ENCODE measurements at places on chromosomes 5 and 9.

GRCh38 chr5:56815658-56816545, 553 bp downstream of the MAP3K1 start:
- peak; percentile 79 for DNase-seq

DNA sequence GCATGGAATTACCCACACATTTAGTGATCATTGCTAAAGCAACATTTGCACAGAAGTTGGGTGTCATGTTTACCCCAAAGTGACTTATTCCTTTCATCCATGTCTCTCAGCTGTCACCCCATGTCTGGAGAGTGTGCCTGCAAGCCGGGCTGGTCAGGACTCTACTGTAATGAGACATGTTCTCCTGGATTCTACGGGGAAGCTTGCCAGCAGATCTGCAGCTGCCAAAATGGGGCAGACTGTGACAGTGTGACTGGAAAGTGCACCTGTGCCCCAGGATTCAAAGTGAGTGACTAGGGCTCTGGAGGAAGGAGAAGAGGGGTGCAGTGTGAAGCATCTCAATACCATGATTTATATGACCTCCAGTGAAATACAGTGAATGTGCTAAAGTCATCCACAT, 99.9 kb upstream of the PRRC1 start:
- no peak for DNase-seq

- no peak for DNase-seq
Observed at GRCh38 chr5:134245101-134245604, 19.3 kb upstream of the PPP2CA start.

DNA sequence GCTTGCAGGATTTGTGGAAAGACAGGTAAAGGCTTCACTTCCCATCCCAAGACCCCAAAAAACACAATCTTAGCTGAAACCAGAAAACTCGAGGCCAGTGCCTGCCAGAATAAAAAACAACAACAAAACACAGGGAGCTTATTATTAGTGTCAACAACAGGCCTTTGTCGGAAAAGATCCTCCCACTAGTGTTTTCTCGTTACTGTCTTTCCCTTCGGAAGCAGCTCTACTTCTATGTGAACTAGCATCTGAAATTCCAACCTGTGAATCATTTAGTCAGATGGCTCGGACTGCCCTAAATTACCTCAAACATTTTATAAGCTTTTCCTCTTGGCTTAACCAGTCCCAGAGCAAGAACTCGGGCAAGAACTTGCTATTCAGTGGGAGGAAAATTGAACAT, 122.2 kb upstream of the GNA14 start:
- DNase-seq, result no peak

GRCh38 chr5:13187186-13187585, 757.3 kb downstream of the DNAH5 start:
- DNase-seq, result no peak

DNA sequence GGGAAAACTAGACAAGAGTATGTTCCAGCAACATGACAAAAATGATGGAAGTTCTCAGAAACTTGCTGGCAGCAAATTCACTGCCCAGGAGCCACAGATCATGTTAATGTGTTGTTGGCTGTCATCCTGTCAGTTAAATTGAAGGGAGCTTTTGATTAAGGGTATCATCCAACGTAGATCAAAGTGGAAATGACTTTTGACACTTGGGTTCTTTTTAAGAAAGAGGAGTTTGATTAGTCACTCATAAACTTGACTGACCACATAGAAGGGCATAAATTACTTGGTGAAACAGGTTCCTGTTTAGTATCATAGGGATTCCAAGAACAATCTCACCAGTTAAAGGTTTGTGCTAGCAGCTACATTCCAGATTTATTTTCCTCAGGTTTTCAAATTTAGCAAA, 288.7 kb downstream of the CSNK1G3 start:
- no peak for DNase-seq

GRCh38 chr5:7592910-7593309, 197.0 kb downstream of the ADCY2 start:
- no peak for DNase-seq

- no peak for DNase-seq
Observed at GRCh38 chr9:69047371-69047770, 11.8 kb downstream of the FXN start.

GRCh38 chr5:54556141-54556540, 38.6 kb downstream of the SNX18 start:
- no peak for DNase-seq

- no peak for DNase-seq
Observed at GRCh38 chr5:152221721-152222629, 183.1 kb downstream of the NMUR2 start.

- DNase-seq, result no peak
Observed at GRCh38 chr5:75365740-75366139, 28.7 kb downstream of the HMGCR start.

GRCh38 chr9:79477955-79478771, 93.6 kb upstream of the TLE4 start:
- no peak for DNase-seq

DNA sequence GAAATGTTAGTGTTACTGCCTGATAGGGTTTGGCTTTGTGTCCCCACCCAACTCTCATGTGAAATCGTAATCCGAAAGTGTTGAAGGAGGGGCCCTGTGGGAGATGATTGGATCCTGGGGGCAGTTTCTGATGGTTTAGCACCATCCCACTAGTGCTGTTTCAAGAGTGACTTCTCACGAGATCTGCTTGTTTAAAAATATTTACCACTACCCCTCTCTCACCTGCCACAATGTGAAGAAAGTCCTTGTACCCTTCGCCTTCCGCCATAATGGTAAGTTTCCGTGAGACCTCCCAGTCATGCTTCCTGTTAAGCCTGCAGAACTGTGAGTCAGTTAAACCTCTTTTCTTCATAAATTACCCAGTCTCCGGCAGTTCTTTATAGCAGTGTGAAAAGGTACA, 2.6 kb upstream of the RFX3 start:
- DNase-seq, result no peak

GRCh38 chr5:74342948-74343682, 297.4 kb downstream of the ENC1 start:
- DNase-seq, result no peak

DNA sequence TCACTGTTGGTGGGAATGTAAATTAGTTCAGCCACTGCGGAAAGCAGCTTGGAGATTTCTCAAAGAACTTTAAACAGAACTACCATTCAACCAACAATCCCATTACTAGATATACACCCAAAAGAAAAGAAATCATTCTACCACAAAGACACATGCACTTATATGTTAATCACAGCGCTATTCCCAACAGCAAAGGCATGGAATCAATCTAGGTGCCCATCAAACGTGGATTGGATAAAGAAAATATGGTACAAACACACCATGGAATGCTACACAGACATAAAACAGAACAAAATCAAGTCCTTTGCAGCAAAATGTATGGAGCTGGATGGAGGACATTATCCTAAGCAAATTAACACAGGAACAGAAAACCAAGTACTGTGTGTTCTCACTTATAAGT, 42.1 kb downstream of the PRUNE2 start:
- no peak for DNase-seq

- DNase-seq, result no peak
Observed at GRCh38 chr9:16181539-16181938, 628.7 kb downstream of the CCDC171 start.

DNA sequence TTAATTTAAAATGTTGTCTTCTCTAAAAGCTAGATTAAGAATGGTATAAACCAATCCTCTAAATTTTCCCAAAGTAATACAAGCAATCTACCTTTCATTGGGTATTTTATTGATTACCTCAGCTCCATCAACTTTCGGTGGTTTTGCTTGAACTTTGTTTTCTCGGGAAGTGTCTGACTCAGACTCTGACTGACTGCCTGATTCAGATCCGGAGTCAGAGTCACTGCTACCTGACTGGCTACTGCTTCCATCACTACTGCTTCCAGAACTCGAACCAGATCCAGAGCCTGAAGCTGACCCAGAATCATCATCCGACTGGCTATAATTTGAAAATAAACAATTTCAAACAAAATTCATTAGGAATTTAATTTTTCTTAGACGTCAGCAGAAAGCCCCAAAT, 24.0 kb downstream of the CHD1 start:
- no peak for DNase-seq

GRCh38 chr9:95284162-95285080, 33.1 kb downstream of the FANCC start:
- no peak for DNase-seq

DNA sequence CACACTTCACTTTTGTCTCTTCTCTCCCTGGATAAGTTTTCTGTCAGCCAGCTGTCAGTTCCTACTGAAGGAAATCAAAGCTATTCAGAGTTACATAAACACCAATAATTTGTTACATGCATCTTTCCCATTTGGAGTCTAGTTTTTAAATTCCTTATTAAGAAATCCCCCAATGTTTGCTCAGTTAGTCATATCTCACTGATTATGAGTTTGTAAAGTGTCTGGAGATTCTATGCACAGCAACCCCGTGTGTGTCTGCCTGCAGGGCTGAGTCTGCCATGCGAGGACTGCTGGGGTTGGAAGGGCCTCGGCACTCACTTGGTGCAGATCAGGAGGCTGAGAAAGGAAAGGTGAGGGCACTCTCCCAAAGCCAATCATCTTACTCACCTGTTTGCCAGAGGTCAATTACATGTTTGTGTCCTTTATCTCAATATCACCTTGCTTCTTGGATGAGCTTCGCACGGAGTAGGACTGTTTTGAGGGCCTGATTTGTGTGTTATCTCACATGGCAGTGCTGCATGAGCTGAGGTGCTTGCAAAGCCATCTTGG, 3.3 kb downstream of the ANKRD34B start:
- no peak for DNase-seq

DNA sequence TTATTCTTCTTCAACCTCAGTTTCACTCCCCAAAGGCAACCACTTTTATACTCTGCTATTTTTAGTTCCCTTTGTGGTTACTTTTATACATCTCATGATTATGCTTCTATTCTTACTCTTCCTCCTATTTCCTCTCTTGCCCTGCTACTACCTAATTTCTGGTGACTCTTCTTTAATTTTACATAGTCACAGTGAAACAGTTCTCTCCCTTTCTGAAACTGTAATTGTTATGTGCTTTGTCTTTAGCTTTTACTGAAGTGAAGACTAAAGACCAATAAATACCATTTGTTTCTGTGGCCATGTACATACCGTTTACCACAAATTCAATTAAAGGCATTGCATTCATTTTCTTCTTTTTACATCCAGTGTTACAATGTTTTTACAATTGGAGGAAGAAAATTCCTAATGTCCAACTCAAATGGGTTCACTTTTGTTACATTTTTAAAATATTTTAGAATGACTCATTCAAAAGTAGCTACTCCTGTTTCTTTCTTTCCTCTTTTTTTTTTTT, 410.6 kb downstream of the PSAT1 start:
- no peak for DNase-seq

DNA sequence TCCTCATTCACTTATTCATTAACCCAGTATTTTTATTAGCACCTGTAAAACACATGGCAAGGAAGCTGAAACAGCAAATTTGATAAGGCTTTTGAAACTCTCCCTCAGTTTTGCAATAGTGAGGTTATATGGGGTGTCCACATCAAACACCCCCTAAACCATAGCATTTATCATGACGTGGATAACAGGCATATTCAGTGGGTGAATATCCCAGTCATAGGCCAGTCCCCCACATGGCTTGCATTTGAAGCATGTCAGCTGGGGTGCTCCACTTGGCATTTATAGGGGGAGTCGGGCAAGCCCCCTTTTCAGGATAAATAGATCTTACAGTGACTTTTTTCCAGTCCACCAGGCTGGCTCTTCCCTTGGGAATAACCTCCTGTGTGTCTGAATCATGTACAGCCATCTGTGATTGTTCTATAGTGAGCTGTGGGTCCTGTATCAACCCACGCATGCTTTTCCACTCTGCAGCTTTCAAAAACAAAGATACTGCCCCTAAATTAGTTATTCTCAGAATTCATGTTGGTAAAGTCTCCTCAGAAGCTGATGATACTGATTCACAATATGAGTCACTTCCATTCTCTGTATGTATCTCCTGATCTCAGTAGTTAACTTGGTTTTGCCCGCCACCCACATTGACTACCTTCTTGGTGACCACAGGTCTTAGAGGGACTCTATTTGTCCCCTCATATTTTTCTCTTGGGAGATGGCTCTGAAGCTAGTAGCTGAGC, 84.4 kb upstream of the SPIN1 start:
- no peak for DNase-seq

DNA sequence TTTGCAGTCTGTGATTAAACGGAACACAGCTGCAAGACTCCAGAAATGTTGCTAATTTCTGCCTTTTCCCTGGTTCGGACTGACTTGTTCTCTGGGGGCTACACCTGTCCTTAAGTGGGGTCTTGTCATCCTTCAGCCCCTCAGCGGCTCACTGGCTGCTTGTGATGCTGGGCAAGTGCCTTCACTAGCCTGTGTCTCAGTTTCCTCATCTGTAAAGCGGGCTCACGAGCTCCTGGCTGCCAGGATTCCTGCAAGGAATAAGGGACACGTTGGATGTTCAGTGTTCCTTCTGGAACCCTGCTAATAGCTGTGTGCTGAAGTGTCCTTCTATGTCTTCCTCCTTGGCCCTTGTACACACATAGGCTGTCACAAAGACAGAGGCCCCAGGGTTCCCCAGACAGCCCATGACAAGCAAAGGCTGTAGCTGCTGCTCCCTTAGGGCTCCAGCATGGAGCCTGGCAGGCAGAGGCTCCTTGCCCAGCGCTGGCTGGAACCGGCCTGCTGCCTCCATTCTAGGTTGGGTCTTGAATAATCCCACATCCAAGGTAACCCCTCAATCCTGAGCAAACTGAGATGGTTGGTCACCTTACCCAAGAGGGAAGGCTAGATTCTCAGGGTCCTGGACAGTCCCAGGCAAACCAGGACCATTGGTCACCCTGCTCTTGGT, 116.1 kb downstream of the GAPVD1 start:
- no peak for DNase-seq

DNA sequence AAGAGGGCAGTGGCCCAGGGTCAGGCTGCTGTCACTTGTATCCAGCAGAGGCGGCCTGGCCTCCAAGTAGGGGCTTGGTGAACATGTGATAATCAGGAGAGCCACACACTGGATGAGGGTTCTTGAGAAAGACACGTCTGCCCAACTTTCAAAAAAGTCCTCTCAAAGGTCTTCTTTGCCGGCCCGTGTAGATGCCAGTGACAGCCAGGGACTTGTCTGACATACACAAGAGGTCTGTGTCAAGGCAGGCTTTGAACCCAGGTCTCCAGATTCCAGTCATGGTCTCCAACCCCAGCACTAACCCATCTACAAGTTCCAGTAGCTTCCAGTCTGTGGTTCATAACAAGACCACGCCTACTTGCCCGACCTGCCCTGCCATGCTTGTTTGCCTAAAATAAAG, 7.9 kb upstream of the AMBP start:
- no peak for DNase-seq

DNA sequence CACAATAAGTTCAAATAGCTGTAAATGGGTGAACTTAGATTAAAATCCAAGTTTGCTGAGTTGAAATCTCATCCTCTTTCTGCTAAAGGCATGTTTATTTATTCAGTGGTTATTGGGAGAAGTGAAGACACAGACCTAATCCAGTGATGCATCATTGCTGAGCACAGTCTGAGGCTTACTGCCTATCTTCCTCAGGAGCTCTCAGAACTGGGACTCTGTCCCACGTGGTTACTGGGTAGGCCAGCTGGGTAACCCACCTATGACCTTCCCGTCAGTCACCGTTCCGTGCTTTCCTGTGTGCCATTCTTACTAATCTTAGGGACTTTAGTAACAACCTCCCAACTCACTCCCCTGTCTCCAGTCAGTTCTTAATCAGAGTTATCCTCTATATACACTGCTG, 226.8 kb upstream of the ATP10B start:
- DNase-seq, result no peak
